T-helper 2 cell (primary cell): ENCODE measurements at places on chromosomes 6 and 20.

DNA sequence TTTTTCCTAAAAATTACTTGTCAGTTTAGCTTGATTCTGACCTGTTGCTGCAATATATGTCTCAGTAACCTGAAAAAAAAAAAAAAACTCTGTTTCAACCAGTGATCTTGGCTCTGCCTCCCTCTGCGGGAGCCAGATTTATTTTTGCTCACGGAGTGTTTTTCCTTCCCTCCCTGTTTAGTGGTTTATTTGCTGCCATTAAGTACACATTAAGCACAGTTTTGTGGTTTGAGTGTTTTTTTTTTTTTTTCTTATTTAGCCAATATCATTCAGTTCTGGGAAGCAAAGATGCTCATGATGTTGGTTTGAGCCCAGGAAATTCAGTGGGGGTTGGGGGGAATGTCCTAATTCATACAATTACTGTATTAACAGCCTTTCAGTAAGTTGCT lies 110.1 kb upstream of the GPR6 start:
- no peak for DNase-seq

DNA sequence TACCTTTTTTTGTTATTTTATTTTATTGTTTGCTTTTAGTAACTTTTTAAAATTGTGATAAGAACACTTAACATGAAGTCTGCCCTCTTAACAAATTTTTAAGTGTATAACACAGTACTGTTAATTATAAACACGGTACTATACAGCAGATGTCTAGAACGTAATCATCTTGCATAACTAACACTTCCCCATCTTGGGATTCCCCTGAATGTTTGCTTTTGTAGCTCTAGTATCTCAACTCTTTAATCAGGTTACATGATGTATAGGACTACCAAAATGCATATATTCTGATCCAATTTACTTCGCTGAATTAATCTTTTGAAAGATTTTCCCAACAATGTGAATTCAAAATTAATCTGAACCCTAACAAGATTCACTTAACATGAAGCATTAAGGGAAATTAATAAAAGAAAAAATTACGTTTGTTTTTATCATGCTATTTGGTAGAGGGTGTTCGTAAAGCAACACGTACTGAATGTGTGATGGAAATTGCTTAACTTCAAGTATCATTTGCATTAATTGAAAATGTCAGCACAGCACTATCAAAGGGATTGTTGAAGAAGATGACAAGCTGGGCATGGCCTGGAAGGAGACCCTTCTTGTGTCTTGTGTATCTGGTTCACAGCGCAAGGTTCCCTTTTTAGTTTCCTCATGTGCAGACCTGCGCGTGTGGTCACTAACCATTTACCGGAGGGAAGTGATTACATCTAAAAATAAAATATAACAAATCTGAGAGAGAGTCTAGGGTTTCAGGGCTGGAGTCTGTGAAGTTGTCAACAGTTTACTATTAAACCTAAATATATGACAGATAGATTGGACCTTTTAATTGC lies 15.2 kb downstream of the COL19A1 start:
- no peak for DNase-seq

- no peak for DNase-seq
Measured at GRCh38 chr6:74609871-74610270, 596.0 kb downstream of the COL12A1 start.

- no peak for DNase-seq
Measured at GRCh38 chr20:6580486-6580885, 187.0 kb upstream of the BMP2 start.

- no peak for DNase-seq
Measured at GRCh38 chr6:35719830-35720733, 16.8 kb upstream of the ARMC12 start.

DNA sequence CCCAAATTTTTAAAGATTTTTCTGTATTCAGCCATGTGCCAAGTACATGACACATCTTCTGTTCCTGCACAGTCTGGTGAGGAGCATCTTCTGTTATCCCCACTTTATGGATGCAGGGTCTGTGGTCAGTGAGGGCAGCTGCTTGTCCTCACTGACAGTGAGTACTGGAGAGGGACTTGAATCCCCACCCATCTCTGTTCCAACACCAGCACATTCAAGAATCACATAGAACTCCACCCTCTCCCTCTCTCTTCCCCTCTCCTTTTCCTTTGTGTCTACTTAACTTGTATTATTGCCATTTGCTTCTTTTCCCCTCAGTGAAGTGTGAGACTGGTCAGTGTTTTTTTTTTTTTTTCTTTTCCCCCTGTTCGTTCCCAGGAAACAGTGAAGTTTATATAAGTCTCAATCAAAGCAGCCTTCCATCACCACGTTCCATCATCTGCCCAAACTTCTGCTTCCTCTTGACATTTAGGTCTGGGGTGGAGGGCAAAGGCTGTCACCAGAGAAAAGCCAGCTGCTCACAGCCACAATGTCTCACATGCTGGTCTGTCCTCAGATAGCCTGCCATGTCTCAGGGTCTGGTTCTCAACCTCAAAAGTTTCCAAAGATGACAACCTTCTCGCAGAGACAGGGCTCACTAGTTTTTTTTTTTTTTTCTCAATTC lies 110.0 kb upstream of the SSTR4 start:
- no peak for DNase-seq

DNA sequence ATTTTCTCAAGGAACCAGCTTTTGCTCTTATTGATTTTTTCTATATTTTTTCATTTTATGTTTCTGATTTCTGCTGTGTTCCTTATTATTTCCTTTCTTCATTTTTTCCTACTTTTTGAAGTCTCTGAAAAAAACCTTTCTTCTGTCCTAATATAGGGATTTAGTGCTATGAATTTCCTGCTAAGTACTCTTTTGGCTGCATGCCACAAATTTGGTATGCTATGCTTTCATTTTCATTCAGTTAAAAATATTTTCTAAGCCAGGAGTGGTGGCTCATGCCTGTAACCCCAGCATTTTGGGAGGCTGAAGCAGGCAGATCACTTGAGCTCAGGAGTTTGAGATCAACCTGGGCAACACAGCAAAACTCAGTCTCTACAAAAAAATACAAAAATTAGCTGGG lies 30.6 kb downstream of the SIRPD start:
- DNase-seq = no peak

GRCh38 chr6:102068349-102068929 lies 674.9 kb downstream of the GRIK2 start:
- DNase-seq = no peak

DNA sequence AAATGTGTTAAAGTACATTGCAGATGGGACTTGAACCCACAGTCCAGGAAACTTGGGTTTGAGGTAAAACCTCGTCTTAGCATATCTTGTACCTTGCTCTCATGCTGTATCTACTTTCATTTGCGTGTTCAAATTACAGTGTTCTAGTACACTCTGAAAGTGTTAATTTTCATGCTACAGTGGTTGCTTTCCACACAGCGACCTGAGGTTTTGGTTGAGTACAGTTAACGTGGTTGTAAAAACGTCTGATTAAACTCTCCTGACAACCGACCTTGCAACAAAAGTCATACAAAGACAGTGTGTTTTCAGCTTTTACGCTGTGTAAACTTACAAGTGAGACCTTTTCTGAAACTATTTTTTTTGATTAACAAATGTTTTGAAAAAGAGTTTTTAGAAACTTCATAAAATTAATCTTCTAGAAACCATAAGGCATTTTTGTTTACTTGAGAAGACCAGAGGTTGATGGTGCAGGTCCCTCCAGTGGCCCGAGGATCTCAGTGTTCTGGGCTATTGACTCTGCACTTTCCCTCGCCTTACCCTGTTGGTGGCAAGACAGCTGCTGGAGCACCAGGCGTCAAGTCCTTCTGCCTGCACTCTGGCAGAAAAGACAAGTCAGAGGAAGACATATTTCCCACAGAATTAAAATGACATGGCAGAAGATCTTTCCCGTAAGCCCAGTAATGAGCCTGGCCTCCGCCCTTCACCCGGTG lies 334.0 kb downstream of the THBS2 start:
- DNase-seq = no peak

DNA sequence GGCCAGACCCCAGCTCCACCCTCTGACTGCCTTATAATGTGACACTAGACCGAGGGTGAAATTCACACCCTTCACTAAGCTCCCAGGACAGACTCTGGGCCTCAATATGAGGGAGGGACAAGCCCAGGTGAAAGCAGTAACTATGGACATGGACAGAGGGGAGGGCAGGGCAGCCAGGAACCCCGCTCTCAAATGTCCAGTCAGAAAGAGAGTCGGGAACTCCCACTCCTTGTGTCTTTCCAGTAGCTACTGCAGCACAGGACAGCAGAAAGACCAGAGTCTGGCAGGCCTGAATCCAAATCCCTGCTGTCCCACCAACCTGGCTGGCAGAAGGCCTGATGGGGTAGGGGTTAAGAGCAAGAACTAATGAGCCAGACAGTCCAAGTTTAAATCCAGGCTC lies 6.4 kb downstream of the C20orf96 start:
- no peak for DNase-seq

GRCh38 chr6:13044390-13044789 lies 283.9 kb downstream of the TBC1D7 start:
- no peak for DNase-seq

GRCh38 chr6:32129297-32130088 lies 595 bp downstream of the FKBPL start:
- no peak for DNase-seq

DNA sequence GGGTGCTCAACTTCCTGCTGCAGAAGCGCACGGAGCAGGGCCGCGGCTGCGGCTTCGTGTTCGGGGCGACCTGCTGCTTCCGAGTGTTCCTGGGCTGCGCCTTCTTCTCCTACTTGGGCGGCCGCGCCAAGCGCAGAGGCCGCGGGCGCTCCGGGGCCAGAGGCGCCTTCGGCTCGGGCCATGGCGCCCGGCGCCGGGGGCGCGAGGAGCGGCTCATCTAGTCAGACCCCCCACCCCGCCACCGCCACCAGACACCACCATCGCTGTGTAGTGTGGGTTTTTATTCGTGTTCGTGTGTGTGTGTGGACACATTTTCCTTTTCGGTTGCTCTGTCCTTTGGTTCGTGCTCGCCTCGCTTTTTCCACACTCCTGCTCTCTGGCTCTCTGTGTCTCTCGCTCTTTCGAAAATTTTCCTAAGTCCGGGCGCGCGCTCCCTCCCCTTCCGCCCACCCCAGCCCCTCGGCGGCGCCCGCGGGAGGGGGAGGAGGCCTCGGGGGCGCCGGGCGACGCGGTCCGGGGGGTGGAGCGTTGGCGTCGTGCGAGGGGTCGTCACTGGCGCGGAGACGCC lies 38.1 kb downstream of the GNAS start:
- peak; percentile 81 for DNase-seq

DNA sequence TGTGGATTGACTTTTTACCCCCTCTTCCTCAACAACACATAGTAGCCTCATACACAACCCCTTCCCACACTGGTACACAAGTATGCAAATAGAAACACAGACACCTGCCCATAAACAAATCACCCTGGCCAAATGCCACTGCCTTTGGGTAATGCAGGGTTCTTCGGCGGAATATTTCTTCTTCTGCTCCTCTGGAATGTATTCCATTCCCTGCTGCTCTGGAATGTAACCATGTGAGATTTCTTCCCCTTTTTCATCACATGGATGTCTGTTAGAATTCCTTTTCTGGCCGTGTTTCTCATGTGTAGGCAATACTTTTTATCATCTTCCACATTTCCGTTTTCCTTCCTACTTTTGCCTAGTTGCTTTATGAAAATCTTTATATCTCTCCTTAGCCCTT lies 76.1 kb upstream of the TPD52L1 start:
- DNase-seq = no peak

DNA sequence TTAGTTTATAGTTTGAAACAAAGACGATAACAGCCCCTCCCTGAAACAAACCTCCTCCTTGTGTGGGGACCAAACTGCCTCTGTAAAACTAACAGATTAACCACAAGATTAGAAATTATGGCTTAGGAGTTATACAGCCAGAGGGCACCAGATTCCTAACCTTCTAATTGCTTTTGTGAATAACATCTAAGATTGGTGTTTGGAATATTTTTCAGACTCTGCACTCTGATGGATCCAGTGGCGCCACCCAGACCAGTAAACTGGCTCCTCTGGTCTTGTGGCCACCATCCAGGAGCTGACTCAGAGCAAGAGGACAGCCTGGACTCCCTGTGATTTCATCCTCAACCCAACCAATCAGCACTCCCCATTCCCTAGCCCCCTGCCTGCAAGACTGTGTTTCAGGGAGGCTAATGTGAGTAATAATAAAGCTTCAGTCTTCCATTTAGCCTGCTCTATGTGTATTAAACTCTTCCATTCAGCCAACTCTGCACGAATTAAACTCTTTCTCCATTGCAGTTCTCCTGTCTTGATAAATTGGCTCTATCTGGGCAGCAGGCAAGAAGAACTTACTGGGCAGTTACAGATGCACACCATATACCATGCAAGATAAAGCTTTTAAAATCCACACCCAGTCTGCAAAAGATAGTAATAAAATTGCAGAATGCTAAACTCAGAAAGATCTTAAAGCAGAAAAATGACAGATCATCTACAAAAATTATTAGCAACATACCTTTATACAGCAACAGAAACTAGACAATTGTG lies 58.5 kb upstream of the SLC22A16 start:
- no peak for DNase-seq

- DNase-seq = no peak
Measured at GRCh38 chr6:2197177-2197671, 48.2 kb downstream of the GMDS start.

- no peak for DNase-seq
Measured at GRCh38 chr6:128242765-128243403, 277.5 kb downstream of the PTPRK start.

DNA sequence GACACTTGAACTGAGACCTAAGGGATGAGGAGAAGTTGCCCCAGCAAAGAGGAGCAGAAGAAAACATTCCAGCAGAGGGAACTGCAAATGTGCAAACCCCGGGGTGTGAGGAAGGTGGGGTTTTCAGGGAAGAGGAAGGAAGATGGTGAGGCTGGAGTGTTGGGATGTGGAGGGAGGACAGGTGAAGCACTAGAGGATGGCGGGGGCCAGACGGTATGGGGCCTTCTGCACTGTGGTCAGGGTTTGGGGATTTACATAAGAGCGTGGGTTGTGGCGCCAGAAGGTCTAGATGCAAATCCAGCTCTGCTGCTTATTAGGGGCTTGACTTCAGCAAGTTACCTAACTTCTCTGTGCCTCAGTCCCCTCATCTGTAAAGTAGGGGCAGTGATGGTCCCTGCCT lies 16.0 kb downstream of the DLGAP4 start:
- no peak for DNase-seq

DNA sequence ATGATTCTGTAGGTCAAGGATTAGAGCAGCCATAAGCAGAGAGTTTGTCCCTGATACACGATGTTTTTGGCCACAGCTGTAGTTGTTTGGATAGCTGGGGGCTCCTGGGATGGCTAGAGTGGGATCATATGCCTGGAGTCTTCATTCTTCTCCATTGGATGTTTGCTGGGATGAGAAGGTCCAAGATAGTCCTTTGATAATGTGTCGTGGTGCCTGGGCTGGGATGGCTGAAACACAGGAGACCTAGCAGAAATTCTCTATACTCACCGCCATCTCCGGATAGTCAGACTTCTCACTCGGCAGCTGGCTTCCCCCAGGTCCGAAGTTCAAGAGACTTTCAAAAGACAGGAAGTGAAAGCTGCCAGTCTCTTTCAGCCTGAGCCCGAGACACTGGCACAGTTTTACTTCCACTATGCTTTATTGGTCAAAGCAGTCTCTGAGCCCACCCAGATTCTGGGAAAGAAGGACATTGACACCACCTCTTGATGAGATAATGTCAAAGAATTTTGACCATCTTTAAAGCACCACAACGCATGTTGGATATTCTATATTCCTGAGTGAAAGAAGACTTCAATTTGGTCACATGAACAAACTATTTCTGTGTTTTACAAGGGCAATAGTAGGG lies 16.0 kb downstream of the MARCKS start:
- DNase-seq = no peak
